ENCODE measurements at places on chromosomes 6 and 20.
A peak's percentile ranks its signal among the peaks of the same experiment; 100 is the strongest.

DNA sequence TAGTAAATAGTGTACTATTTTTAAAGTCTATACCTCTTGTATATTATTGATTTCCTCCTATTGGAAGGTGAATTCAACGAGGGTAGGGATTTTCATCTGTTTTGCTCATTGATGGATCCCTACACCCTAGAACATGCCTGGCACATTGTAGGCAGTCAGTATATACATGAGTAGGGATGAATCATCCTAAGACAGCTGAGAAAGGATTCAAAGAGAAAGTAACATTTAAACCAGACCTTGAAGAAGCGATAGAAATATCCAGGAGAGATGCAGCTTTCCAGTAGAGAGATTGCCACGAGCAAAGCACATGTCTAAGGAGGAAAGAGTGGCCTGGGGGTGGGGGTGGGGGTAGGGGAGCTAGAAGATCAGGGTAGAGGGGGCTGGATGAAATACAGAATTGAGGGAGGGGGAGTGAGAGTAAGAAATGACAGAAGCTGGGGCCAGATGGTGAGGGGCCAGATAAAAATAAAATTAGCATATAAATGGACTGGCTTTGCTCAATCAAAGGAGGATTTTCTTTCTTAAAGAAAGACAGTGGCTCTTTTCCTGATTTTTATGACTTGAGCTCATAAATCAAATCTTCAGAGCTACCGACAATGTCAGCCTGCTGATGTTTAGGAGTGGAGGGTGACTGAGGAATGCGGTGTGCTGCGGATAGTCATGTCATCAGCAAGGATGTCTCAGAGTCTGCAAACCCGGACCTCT lies 168.2 kb downstream of the SAMD5 start:
- DNase-seq: no peak

GRCh38 chr6:163580311-163581030 lies 166.0 kb downstream of the QKI start:
- DNase-seq: no peak

DNA sequence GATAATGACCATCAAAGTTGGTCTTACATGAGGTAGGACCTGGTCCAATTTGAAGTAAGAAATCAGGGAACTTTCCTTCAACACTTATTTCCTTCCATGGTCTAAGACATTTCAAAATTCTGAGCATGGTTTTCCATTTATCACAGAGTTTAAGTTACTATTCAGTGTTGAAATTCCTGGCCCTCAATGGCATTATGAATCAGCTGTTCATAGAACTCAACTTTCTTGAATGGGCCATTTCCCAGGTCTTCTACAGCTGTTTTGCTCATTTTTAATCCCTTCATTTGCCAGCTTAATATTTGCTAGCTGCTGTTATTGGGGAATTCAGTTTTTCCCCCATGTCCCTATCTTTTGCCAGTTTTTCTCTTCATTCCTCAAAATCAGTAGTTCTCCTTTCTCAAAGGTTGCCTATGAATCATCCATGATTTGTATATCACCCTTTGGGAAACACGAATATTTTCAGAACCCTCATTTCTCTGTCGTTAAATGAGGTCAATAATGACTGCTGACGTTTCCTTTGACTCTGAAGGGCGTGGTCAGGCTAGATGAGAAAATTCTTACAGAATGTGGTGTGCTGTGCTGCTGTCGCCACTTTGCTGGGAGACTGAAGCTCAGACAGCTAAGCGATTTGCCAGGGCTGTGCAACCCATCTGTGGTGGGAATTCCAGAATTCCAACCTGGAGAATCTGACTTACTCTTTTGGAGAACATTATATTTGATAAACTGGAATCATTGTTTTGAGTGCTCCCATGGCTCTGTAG lies 216.5 kb upstream of the FLRT3 start:
- no peak for DNase-seq

DNA sequence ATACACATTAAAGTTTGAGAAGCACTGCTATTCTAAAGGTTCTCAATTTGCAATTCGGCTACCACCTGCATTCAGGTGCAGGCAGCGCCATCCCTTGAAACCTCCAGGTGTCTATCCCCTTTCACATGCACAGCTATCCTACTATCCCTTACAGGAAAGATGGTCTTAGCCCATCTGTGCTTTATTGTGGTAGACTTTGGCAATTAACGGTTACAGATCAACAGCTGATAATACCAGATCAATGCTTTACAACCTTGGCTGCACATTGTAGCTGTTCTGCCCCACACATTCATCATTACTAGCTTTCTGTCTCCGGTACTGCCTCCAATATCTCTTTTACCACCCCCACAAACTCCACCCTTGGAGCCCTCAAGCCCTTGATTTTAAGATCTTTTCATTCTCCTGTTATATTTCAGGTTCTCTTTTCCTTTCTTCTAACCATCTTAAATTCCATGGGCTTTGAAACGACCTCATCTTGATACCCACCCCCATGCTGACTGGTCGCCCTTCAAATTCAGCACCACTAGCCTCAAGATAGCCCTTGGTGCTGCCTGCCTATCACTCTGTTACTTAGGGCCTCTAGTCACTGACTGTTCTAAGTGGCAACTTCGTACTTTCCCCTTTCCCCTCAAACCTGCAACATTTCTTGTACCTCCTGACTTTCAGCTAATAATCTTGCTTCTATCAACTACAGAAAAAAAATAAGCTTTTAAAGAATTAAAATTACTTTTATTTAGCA lies 50.8 kb downstream of the SPTLC3 start:
- DNase-seq: peak; percentile 23

DNA sequence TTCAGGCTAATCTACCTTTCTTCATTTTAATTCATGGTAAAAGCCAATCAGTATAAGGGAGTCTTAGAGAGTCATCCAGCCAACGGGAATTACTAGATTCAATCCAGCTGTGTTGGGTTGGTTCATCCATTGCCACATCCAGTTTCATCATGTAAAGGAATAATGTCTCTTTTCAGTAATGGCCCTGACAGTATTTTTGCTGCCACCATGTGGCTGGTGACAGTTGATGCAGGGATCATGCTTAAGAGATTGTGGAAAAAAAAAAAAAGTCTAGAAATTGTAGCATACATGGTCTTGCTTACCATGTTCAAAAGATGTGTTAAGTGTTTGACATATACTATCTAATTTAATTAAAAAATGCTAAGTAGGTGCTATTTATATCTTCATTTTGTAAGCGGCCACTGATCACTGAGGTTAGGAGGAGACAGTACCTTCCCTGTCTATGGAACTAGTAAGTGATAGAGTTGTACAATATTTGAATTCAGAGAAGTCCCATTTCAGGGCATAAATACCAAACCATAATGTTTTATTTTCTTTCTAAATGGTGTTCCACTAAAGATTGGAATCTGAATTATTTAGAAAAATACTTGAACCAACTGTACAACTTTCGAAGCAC lies 135.9 kb downstream of the KHDRBS2 start:
- DNase-seq: peak; percentile 48

DNA sequence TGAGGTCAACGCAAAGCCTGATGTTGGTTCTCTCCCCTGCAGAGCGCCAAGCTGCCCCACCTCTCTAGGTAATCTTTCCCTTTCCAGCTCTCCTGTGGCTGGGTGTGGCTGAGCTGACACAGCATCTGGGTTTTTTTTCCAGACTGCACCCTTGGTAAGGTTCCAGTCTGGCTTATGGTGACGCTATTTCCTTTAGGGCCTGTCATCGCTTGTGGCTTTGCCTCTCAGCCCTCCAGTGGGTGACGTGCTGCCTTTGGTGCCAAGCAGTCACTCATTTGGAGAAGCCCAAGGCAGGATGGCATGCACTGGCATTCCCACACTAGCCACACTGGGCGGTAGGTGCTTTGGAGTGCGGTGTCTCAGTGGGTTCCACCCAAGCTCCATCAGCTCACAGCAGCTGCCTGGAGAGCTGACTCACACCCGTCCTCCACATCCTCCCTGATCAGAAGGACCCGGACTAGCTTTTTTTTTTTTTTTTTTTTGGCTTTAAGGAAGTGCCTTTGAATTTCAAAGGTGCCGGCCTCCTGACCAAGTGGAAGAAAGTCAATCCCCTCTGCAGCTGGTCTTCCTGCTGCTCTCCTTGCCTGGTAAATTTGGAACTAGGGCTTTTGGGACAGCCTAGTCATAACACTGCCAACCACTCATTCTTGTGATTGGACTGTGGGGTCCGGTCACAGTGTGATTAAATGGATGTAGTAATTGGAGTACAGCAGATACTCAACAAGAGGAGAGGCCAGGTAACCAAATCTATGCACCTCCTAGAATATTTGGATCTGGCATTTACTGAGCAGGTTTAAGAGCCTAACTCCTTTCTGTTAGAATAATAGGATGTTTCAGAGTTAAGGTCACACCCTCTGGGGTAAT lies 153.6 kb downstream of the CD83 start:
- no peak for DNase-seq

- DNase-seq: no peak
Observed at GRCh38 chr6:22322103-22323030, 25.5 kb upstream of the PRL start.

GRCh38 chr6:88072462-88072861 lies 24.8 kb downstream of the SPACA1 start:
- DNase-seq: no peak

- no peak for DNase-seq
Observed at GRCh38 chr6:43011207-43011606, 2.5 kb downstream of the MEA1 start.

GRCh38 chr6:162625846-162626540 lies 101.6 kb downstream of the PRKN start:
- DNase-seq: no peak

DNA sequence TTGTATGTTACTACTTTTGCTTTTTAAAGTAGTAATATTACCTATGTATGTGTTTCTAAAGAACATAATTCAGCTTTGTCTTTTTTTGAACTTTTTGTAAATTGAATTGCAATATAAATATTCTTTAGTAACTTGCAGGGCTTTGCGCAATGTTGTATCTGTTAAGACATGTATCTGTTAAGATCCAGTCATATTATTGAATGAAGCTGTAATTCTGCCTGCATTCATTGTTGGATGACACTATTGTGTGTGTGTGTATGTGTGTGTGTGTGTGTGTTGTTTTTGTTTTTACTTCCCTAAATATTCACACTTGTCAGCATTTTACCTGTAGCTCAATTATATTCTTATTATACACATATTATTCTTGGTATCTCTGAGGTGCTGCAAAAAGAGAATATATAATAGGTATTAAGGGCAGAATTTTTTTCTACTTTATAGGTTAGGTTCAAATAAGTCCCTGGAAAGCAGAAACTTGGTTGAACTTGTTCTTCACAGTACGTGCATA lies 164.0 kb downstream of the MEI4 start:
- DNase-seq: no peak

GRCh38 chr6:33936886-33937285 lies 133.1 kb upstream of the MLN start:
- DNase-seq: no peak

DNA sequence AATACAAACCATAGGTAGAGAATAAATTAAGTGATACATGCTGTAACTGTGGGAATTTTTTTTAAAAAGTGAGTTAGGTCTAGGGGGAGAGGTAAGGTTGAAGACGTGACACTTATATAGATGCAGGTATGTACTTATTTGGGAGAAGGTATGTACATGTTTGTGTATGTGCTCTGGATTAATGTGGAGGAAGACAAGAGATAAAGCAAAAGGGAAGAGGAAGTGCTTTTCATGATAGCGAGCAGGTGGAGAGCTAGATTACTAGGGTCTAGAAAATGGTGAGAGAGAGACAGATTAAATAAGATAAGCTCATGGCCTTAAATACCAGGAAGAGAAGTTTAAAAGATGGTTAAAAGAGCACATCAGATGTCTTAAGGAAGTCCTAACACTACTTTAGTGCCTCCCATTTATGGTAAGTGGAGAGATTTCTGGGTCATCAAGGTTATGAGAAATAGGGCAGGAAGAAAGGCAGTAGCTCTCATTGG lies 92.5 kb downstream of the MAN1A1 start:
- no peak for DNase-seq

GRCh38 chr6:117924690-117925089 lies 17.6 kb downstream of the SLC35F1 start:
- no peak for DNase-seq

- no peak for DNase-seq
Observed at GRCh38 chr20:51799401-51799860, 2.9 kb downstream of the SALL4 start.

- DNase-seq: no peak
Observed at GRCh38 chr6:152932865-152933264, 50.0 kb downstream of the FBXO5 start.

DNA sequence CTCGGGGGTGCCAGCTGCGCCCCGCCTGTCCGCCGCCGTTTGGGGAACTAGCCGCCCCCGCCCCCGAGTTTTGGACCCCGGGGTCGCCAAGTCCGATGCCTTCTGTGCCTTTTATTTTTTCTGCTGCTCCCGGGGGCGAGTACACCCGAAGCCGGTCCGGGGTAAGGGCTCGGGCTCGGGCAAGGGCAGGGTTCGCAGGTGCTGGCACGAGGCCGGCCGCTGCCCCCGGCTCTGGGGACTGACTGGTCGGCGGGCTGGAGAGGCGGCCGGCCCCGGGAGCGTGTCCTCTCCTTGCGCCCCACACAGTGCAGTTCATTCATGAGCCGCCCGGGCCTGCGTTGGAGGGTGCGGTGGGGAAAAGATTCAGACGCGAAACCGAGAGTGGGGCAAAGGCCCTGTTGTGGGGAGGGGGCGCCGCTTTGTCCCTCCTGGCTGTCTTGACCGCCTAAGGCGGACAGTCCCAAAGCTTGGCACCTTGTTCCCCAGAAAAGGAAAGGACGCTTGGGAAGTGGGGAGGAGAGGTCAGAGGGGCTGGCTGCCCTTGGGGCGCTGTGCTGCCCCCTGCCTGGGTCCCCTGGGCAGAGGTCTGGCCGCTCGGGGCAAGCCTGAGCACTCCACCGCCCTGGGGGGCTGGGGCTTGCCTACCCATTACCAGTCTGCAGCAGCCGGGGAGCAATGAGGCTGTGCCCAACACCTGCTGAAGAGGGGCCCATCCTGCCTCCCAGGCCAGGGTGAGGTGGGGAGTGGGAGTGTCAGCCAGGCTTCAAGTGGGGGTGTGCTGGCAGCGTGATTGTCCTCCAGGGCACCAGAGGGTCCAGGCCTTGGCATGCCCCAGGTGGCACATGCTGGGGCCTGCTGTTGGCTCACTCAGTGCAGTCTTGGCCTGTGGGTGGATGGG lies 915 bp downstream of the TMEM63B start:
- DNase-seq: peak; percentile 63

DNA sequence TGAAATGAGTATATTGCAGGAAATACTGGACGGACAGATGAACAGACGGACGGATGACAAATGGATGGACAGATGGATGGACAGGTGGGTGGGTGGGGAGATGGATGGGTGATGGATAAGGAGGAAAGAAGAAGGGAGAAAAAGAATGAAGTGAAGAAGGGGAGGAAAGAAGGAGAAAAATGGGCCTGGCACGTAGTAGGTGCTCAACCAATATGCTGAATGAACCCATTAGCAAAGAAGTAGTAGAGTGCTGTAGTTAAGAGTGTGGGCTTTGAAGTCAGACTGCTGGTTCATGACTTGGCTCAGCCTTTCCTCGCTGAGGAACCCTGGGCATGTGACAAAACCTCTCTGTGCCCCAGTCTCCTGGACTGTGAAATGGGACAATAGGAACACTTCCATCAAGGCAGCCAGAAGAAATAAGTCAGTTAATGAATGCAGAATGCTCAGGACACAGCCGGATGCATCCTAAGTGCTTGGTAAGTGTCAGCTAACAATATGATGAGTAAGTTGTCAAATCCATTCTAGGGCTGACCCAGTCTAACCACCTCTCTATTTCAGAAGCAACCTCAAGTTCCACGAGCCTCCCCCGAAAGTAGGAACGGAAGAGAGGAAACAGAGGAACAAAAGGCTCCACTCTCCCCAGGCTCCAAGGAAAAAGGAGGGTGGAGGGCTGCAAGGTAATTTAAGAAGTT lies 37.9 kb downstream of the PREX1 start:
- no peak for DNase-seq

- DNase-seq: no peak
Observed at GRCh38 chr6:131858765-131859415, 51.1 kb downstream of the ENPP1 start.

Measured in iPS-NIHi11 (cell line).